ENCODE measurements at places on chromosomes 4 and X. TPM values are rescaled to one million over a fixed set of nuclear protein-coding genes. Genes with fewer than 3 reads are reported as not detected.

MAOB gene
- not detected for total RNA-seq

TMEM35A gene
- not detected for total RNA-seq

RNF175 gene
- total RNA-seq, result not detected

CT47C1 gene
- total RNA-seq, result not detected

GPRIN3 gene
- total RNA-seq, result 3.4 TPM

ZNF711 gene
- total RNA-seq, result 1.1 TPM

ZNF157 gene
- 0.07 TPM for total RNA-seq

EFHC2 gene
- 0.26 TPM for total RNA-seq
